ENCODE measurements at places on chromosomes 16 and 17. TPM values are rescaled to one million over a fixed set of nuclear protein-coding genes. Genes with fewer than 3 reads are reported as not detected.

Gene TEKT1
- total RNA-seq = not detected

- no peak for DNase-seq
These were observed 42.4 kb downstream of the TOM1L2 start for GRCh38 chr17:17929655-17930380.

- no peak for DNase-seq
These were observed 6.1 kb downstream of the NOD2 start for GRCh38 chr16:50699326-50700159.

GRCh38 chr17:77877646-77878355 lies 80.7 kb upstream of the TNRC6C start:
- DNase-seq = peak; percentile 63

DNA sequence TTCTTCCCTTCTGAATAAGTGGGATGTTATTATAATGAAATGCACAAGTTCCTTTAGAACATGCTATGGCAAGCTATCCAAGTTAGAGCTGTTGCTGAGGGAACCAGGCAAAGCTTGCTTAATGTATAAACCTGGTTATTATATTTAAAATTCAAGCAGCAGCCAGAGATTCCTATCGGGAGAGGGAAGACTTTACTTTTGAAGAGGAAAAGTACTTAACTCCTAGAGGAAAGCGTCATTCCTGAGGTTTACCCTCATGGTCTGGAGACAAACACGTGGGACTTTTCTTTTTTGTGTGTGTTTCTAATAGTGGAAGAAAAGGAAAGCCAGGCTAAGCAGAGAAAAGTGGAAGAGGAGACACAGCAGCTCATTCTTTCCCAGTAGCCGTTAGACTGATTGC lies 39.9 kb upstream of the MYH10 start:
- no peak for DNase-seq

GRCh38 chr17:44917456-44917855 lies 2.2 kb upstream of the GFAP start:
- no peak for DNase-seq

GRCh38 chr16:53476867-53477266 lies 26.1 kb downstream of the AKTIP start:
- no peak for DNase-seq

- DNase-seq = no peak
These were observed 27.0 kb upstream of the RGS9 start for GRCh38 chr17:65109990-65110680.

DNA sequence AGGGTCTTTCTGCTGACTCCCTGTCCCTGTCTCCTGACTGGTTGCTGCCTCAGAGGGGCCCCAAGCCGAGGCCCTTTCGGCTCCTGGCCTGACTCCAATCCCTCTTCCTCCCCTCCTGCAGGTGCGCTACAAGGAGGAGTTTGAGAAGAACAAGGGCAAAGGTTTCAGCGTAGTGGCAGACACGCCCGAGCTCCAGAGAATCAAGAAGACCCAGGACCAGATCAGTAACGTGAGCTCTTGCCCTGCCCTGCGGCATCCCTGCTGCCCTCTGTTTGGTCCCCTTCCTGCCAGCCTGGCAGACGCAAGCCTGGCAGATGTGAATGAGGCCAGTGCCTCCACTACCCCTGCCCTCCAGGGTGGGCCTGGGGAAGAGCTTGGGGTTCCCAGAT lies 27.1 kb upstream of the LASP1NB start:
- no peak for DNase-seq

Gene SLC13A5
- not detected for total RNA-seq

DNA sequence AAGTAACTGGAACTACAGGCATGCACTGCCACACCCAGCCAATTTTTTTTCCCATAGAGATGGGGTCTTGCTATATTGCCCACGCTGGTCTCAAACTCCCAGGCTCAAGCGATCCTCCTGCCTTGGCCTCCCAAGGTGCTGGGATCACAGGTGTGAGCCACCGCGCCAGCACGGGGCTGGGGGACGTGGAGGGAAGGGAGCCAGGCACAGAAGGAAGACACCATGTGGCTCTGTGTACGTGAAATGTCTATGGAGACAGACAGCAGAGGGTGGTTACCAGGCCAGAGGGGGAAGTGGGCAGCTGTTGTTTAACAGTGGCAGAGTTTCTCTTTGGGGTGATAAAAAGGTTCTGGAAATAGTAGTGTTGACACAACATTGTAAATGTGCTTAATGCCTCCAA lies 4.6 kb upstream of the PIEZO1 start:
- no peak for DNase-seq

- no peak for DNase-seq
These were observed 206.9 kb upstream of the CACNG5 start for GRCh38 chr17:66627985-66628384.

GRCh38 chr17:1574697-1575471 lies 12.3 kb upstream of the PITPNA start:
- no peak for DNase-seq

DNA sequence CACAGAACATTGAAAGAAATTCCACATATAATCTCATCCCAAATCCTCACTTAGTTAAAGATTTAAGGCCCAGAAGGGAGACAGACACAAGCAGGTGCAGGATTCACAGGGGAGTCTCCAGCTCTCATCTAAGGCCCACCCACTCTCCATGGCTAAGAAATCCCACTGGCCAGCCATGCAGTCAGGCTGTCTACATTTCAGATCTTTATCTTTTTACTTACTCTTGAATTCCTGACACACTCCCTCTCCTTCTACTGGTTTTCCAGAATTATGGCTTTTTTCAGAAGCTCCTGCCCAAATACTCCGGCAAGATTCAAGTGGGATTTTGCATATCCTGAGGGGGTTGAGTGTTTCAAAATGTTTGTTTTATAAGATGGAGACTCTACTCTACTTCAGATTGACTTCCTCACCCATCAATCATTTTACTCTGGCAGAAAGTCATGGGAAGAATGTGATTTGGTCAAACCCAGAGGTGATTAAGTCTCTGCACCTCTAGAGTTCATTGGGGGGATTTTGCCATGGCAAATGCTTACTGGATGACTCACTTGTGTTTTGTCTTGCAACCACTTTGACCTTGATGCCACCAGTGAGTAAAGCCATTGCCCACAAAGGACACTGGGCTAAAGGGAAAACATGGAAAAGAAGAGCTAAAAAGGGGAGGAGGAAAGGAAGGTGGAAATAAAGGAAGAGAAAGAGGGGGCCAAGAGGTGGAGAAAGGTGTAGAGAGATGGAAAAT lies 688.8 kb upstream of the SALL1 start:
- DNase-seq = no peak

Gene NPIPA8
- 0.62 TPM for total RNA-seq

GRCh38 chr17:64492481-64493109 lies 4.3 kb downstream of the POLG2 start:
- DNase-seq = no peak

Gene SGSH
- total RNA-seq = 31.7 TPM

- DNase-seq = no peak
These were observed 183.3 kb downstream of the MSI2 start for GRCh38 chr17:57439651-57440050.

Gene CHST4
- not detected for total RNA-seq

Gene ZMYND15
- total RNA-seq = not detected

GRCh38 chr16:90032674-90033331 lies 13.5 kb upstream of the DBNDD1 start:
- no peak for DNase-seq

- peak; percentile 50 for DNase-seq
These were observed 43.5 kb downstream of the TBX21 start for GRCh38 chr17:47776330-47777197.

Gene MED31
- total RNA-seq = 27.2 TPM

DNA sequence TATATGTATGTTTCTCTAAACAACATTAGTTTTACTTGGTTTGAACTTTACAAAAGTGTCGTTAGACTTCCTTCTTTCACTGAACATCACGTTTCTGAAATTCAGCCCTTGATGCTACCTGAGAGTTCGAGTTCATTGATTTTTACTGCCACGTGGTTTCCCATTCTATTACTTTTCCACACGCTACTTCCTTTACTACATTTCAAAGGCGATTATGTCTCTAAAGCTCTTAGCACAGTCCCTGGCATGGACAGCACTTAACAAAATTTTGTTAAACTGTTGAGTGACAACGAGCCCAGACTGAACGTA lies 15.9 kb upstream of the ARHGAP17 start:
- no peak for DNase-seq

Gene CMTM2
- not detected for total RNA-seq

Gene FAM20A
- total RNA-seq = not detected

GRCh38 chr16:71264299-71264698 lies 24.9 kb downstream of the CMTR2 start:
- no peak for DNase-seq

Gene RNU2-1
- total RNA-seq = not detected

DNA sequence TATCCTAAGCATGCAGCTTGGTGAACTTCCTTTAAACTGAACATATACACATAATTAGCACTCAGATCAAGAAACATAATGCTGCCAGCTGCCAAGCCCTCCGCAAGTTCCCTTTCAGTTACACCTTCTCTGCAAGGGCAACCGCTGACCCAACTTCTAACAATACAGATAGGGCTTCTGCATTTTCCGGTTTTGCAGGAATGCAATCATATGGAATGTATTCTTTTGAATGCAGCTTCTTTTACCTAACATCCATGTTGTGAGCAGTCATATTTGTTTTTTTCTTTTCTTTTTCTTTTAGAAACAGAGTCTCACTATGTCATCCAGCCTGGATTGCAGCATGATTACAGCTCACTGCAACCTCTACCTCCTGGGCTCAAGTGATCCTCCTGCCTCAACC lies 110.7 kb downstream of the GSG1L start:
- no peak for DNase-seq

GRCh38 chr16:66045626-66046025 lies 320.9 kb upstream of the CDH5 start:
- no peak for DNase-seq

GRCh38 chr17:62870030-62870541 lies 62.0 kb upstream of the MARCHF10 start:
- no peak for DNase-seq

GRCh38 chr17:28735242-28735722 lies 6.7 kb downstream of the NEK8 start:
- no peak for DNase-seq

GRCh38 chr16:31334934-31335333 lies 20.0 kb upstream of the ITGAX start:
- no peak for DNase-seq

Gene CD300E
- total RNA-seq = not detected

GRCh38 chr17:74851612-74852236 lies 8.0 kb downstream of the GRIN2C start:
- DNase-seq = no peak

DNA sequence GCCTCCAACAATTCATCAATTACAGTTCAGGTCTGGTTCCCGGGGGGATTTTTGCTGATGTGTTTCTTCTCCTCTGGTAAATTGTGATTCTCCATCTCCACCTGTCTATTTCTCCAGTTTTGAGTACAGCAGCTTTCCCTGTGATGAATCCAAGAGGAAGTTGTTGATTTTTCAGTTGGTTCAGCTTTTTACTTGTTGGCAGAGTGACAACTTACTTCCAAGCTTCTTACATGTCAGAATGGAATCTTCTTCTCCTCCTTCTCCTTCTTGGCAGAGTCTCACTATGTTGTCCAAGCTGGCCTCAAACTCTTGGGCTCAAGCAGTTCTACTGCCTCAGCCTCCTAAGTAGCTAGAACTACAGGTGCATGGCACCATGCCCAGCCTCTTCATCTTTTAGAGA lies 33.4 kb upstream of the TMEM92 start:
- DNase-seq = no peak

DNA sequence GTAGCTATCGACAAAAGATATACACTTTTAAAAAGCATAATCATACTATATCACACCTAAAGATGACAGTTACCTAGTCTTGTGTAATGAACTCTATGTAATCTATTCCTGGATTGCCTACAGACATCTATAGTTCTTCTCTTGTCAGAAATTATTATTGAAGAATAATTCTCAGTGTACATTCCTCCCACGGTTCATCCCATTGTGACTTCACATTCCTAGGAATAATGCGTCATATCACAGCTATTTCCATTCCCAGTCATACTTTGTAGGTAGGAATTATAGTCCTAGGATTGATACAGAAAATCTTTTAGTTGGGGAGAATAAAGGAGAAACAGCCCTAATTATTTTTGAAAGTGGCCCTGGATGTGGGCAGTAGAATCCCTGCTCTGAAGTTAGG lies 44.0 kb upstream of the ABCC11 start:
- DNase-seq = no peak

Gene ATP5PD
- 206 TPM for total RNA-seq

Gene TM4SF5
- not detected for total RNA-seq

DNA sequence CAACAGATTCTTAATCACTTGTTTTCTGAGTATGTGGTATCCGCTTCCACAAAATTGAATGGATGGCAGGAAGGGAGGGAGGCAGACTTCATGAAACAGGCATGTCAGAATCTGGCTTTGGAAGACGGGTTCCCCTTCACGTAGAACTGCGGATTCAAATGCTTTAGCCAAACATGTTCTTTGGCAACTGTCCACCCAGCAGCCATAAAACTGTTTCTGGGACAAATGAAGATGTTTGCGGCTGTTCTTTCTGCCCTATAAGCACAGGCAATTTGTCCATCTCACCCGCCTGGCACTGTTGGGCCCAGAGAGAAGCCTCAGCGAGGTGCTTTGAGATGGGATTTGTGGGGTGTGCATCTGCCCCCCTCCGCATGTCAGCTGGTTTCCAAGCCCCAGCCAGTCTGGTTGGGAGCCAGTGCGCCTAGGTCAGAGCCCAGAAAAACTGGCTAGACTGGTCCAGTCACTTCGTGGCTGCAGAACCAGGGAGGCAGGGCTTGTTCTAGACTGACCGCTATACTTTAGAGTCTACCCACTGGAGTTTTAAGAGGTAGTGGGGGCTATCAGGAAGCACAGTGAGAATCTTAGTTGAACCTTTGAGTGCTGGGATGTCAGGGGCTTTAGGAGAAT lies 6.3 kb downstream of the CRHR1 start:
- peak; percentile 44 for DNase-seq

Gene C1QTNF1
- total RNA-seq = not detected

- no peak for DNase-seq
These were observed 15.1 kb downstream of the AHSP start for GRCh38 chr16:31542763-31543162.

All from G401 (cell line).